ENCODE measurements at places on chromosomes 6 and 20.

DNA sequence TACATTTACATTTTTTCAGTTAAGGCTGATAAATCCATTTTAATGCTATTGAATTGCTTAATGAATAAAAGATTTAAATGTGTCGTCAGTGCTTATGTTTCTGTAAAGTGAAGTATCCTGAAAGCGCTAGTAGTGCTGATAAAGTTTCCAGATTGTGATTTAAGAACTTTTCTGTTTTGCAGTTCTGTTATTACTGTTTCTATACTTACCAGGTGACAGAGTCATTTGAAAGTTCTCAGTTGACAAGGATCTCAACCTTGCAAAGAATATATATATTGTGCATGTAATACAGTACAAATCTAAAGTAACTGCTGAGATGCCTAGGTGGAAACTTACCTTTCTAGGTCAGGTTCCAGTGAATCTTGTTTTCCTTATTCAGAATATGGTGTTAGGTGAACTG lies 201.8 kb downstream of the ARID1B start:
- no peak for DNase-seq

DNA sequence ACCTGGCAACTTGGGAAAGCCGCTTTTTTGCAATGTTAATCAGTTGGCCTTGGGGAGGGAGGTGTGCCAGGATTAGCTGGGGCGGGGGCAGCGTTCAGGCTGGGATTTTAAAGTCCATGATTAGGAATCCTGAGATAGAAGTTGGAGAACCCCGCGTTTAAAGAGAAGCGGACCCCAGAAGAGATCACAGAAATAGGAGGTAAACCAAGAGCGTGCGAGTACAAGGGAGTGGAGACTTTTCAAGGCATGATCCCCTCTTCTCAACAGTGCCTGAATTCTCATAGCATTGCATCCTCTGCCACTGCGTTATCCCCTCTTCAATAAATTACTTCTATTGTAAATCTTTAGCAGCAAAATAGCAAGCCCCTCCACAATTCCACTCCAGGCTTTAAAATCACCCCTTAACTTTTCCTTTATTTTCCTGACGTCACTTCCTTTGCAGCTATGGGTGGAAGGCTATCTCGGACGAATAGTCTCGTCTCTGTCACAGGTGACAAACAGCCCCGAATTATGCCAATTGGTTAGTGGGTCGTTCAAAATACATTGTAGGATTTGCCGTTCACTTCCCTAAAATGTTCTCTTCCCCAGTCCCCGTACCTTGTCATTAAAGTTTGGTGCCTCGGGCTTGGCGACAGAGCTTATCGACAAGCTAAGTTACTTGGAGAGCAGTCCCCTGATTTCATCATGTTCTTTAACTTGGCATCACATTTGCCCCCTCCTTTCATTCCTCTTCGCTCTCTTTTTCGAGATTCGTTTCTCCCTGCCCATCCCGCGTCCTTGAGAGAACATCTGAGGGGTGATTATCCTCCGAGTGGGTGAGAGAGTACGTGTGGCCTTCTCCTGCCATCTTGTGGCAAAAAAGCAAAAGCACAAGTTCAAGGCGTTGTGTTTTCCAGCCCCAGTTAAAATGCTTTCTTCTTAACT lies 17.1 kb downstream of the OR2B2 start:
- DNase-seq = peak; percentile 71

GRCh38 chr20:51204794-51205193 lies 181.9 kb upstream of the KCNG1 start:
- DNase-seq = no peak

GRCh38 chr6:114087496-114087895 lies 116.5 kb upstream of the HDAC2 start:
- no peak for DNase-seq

DNA sequence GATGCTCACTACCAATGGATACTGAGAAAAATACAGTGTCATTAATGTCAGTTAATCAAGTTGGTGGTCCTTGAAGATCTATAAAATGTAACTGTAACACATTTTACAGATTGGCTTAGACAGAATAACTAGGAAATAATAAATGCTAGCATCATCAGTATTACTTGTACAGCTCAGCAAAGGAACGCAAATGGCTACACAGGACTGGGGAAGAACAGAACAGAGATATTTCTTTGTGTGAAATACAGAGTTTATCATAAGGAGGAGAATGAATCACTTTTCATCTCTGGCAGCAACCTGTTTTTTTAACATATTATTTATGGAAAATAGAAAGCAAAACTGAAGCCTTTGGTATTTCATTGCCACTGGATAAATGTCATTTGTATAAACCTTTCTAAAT lies 8.2 kb upstream of the QKI start:
- no peak for DNase-seq

GRCh38 chr6:115896538-115897129 lies 164.1 kb downstream of the FRK start:
- DNase-seq = no peak

- no peak for DNase-seq
These were observed 186.5 kb upstream of the TSHZ2 start for GRCh38 chr20:52785679-52786078.

DNA sequence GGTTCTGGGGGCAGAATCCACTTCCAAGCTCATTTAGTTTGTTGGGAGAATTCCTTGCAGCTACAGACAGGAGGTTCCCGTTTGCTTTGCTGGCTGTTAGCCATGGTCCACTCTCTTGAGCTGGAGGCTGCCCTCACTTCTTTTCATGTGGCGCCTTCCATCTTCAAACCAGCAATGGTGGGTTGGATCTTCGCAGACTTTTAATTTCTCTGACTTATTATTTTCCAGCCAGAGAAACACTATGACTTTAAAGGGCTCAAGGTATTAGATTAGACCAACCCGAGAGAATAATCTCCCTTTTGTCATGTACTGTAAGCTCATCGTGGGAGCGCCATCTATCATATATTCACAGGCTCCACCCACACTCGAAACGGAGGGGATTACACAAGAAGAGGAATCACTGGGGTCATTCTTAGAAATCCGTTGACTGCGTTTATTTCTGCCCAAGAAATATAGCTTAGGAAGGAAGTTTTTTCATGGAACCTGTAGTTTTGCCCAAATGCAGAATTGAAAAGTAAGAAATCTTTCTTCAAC lies 38.9 kb downstream of the SAMD5 start:
- DNase-seq = no peak

- no peak for DNase-seq
These were observed 559.6 kb upstream of the NRSN1 start for GRCh38 chr6:23566418-23566817.

DNA sequence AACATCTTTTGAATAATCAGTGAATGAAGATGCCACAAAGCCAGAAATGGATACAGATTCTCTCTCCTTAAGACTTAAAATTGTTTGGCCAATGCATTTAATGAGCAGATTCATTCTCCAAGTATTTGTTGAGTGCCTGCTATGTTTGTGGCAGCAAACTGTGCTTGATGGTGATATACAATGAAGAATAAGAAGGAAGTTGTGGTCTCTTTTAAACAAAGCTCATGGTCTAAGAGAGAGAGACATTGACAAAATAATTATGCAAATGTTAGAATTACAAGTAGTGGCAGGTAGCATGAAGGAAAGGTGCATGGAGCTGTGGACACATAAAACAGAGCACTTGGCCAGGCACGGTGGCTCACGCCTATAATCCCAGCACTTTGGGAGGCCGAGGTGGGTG lies 28.3 kb downstream of the NFATC2 start:
- no peak for DNase-seq

Data from activated T-cell treated with anti-CD3 and anti-CD28 coated beads, Interleukin-2, amount 50 U/mL, for 24 hours (primary cell).